ENCODE measurements at places on chromosomes 6 and 20. TPM values are rescaled to one million over a fixed set of nuclear protein-coding genes. Genes with fewer than 3 reads are reported as not detected.
A peak's percentile ranks its signal among the peaks of the same experiment; 100 is the strongest.

DNA sequence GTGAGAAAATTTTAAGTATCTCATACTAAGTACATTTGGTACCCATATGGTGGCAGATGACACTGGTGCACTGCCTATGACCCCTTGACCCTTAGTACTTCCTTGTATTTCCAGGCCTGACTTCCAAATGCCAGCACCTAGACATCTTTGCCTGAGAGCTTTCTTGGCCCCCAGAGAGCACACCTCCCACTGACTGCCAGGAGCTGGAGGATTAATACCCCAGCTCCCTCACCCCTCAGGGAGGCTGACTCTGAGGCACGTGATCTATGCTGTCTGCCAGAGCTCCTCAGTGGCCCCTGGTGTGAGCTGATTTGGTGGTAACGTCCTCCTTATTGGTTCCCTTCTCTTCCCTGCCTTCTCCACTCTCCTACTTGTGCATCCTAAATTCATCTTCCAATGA is 38.0 kb downstream of the BFSP1 start:
- peak; percentile 27 for DNase-seq

MEP1A gene
- not detected for total RNA-seq

FKBP1C gene
- 0.55 TPM for total RNA-seq

DNA sequence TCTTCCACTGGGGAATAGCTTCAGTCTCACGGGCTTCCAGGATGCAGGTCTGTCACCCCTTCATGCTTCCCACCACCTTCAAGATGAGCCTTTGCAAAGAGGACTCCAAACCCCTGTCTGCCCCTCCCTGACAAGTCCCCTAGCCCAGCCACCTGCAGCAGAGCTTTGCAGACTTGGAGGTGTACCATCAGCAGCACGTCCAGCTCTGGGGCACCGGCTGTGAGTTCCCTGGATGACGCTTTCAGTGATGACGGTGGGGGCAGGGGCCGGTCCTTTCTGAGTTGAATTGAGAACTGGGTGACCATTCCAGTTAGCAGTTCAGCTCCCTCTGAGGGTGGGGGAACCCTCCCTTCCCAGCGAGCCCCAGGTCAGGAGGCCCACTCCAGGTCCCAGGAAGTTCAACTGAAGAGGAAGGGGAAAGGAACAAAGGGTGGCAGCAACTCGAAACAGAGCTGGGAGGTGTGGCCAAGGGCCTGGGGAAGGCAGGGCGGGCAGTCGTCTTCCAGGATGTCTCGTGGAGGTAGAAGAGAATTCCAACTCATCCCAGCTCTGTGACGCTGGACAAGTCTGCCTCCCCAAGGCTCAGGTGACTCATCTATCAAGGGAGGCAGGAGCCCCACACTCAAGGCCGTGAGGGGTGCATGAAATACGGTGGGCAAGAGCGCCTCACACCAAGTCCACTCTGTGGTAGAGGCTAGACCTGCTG is 86.0 kb downstream of the PTPN1 start:
- no peak for DNase-seq

GRCh38 chr6:110687326-110687725 is 127.9 kb downstream of the CDK19 start:
- DNase-seq, result no peak

DNA sequence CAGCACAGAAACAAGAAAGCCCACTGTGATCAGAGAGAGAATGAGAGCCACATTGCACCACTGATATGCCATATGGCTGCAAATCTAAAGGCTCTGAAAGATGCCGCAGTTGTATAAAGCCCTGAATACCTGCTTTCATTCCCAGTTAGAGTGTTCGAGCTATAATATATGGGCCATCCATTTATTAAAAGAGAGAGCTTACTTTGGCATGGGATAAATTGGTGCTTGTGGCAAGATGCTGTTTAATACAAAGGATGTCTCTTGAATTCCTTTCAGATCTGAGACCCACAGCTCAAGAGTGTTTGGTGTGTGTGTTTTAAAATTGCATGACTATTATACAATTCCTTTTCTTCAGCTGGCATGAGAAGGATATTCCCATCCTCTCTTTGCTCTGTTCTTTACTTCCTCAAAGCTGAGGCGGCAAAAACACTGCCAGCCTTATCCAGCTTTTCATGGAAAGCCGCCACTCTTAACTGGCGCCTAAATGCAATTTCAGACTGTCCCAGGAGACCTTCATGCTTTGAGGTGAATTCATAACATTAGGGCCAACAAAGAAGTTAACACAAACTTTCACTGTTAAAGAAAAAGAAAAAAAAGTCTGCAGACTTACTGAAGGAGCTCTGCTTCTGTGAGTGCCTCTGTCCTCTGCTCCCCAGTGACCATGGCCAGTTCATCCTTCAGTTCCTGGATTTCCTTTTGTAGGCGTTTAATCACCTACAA is 147.6 kb downstream of the KIF6 start:
- no peak for DNase-seq

- DNase-seq, result no peak
These were observed 69.5 kb downstream of the TINAG start for GRCh38 chr6:54377776-54378175.

- DNase-seq, result peak; percentile 67
These were observed 12.9 kb downstream of the SLC13A3 start for GRCh38 chr20:46638134-46638897.

DNA sequence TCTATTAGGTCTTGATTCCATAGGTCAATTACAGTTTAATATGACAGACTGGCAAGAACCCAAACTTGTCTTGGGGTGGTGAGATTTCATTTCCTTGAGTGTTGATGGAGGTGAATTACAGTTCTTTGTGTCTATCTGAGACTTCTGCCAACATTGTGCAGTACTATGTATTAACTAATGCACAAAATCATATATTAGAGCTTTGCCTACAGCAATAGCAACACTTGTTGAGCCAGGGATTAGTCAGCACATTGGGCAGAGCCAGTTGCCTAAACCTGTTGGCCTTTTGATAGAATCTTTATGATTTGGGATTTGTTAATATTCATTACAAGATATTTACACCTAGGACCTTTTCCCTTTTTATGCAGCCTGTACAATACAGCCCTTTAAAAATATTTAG is 135.3 kb upstream of the CENPW start:
- DNase-seq, result no peak

DNA sequence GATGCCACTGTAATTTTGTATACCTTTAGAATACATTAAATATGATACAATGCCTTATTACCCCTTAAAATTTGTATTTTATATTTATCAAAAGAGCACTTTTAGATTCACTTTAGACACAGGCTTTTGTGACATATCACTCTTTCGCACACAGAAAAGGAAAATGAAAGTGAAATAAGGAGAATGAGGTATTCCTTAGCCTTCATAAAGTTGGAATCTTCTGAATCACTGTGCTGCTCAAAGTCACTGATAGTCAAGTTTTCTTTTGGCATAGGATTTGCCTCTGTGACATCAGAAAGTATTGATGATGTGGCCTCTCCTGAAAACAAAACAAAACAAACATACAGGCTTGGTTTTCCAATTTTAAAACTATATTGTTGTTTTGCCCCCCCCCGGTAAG is 1097.1 kb downstream of the KIF16B start:
- no peak for DNase-seq

GRCh38 chr20:35363190-35363589 is 48.6 kb downstream of the UQCC1 start:
- DNase-seq, result no peak

SNRPB gene
- total RNA-seq, result 112 TPM

- DNase-seq, result no peak
These were observed 768.7 kb upstream of the NRSN1 start for GRCh38 chr6:23357185-23357766.

GRCh38 chr6:4840169-4840568 is 64.0 kb downstream of the CDYL start:
- no peak for DNase-seq

DNA sequence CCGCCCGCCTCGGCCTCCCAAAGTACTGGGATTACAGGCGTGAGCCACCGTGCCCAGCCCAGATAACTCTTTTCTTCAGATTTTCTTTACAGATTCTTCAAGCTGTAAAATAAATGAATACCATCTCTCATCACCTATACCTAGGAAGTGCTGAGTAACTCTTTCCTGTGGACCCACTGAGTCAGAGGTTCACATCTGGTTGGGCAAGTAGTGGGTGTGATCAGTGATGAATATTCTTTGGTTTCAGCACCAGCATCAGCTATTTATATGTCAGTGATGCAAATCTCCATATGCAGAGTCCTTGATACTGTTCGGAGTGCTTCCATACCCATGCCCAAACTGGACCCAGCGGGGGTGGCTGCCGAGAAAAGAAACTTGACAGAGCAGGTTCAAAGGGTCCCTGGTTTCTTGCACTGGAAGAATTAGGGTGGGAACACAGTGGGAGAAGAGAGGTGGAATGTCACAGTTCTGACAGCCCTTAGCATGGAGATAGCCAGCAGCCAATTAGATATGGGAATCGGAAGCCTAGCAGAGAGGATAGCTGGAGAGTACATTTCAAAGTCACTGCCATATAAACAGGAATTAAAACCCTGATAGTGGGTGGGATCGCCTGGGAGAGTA is 64.9 kb upstream of the DDR1 start:
- DNase-seq, result no peak

- no peak for DNase-seq
These were observed 26.5 kb downstream of the STAU1 start for GRCh38 chr20:49161428-49162152.

DNA sequence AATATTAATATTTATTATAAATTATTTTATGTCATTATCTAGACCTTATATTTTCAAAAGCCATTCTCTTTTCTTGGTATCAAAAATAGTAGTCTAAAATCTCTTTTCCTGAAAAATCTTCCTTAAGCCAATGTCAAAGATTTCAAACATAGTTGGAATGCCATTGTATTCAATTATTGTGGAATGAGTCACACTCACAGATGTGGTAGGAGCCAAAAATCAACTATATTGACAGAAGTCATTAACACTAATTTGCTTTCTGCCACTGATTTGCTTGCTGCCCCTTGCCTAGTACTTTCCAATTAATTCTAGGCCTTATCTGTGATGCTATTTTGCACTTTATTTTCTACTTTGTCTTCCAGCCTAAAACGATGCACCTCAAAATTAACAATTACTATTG is 1326.3 kb upstream of the GJE1 start:
- no peak for DNase-seq

GRCh38 chr20:3932277-3932676 is 43.1 kb downstream of the PANK2 start:
- no peak for DNase-seq

DNA sequence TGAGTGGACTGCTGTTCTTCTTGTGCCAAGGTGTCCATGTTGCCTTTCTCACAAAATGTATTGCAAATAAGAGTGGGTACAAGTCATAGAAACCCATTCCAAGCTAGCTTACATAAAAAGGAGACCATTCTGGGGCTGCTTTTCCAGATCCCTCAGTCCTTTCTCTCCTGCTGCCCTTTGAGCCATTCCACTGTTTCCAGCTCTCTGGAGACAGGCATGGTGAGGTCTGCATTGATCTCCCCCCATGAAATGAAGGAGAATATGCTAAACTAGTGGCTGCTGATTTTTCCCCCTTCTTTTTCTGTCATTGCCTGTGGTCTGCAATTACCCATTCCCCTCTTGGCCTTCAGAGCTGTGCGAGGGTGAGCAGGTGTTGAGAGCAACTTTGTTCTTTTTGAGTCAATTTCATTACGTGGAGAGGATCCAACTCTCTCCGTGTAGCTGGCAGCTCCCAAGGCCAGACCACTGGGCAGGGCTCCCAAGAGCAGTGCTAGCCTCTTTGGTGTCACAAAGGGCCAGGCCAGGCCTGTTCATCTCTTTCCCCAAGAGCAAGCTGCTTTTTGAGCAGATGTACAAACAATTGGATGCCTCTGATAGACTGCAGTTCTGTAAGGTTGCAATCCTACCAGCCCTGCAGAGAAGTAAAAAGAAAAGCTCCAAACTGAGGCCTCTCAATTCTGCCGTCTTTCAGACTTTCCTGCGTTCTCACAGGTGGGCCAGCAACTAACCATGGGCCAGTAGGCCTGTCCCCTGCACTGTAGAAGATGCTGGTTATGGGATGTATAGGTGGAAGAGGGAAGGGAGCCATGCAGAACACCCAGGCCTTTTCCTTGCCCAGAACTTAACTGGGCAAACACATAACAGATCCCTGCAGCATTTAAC is 96.1 kb upstream of the ARMC2 start:
- DNase-seq, result no peak

PPP1R3G gene
- 0.40 TPM for total RNA-seq

GRCh38 chr6:1679031-1679687 is 69.4 kb downstream of the FOXC1 start:
- DNase-seq, result no peak
